ENCODE measurements at places on chromosomes 7 and 10.

GRCh38 chr10:48772059-48772458 is 87.4 kb downstream of the WDFY4 start:
- no peak for DNase-seq

- DNase-seq, result no peak
Measured at GRCh38 chr7:602341-603141, 82.9 kb upstream of the PDGFA start.

GRCh38 chr10:119370111-119370741 is 162.9 kb downstream of the GRK5 start:
- no peak for DNase-seq

DNA sequence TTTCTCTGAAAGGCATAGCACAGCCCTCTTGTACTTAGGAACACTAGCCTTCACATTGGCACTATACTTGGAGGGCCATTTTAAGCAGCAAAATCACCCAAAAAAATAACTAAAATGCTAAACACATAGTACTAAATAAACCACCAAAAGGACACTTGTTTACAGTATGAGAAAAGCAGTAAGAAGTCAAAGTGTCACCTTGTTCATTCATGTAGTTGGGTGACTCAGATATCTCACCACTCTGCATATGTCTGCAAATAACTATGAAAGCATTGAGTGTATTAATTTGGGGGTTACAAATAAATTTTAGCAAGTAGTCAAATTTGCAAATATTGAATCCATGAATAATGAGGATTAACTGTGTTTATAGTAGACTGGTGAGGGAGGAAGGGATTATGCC is 107.6 kb downstream of the ELAPOR2 start:
- DNase-seq, result no peak

DNA sequence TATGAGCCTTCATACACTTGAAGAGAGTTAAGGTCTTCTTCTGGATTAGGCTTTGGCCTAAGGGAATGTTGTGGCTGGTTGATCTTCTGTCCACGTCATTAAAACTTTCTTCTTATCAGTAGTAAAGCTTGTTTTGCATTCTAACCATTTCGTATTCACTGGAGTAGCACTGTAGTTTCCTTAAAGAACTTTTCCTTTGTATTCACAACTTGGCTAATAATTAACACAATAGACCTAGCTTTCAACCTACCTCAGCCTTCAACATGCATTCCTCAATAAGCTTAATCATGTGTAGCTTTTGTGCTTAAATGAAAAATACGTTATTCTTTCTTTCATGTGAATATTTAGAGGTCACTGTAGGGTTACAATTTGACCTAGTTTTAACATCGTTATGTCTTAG is 42.8 kb downstream of the AKR1C8 start:
- DNase-seq, result no peak

DNA sequence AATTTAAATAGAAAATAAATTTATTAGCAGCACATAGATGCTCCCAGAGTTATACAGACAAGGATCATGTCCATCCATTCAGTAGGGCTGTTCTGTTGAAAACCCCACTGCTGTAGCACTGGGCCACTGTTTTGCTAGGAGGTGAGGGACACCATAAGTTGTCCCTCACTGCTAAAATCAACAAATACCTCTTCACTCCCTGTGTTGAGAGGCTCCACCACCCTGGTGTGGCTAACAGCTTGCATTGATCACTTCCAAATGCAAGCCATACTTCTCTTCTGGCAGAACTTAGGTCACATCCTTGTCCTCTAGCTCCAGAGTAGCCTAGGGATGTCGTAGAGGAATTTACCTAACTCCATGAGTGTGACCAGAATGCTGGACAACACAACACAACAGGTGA is 55.4 kb downstream of the MDFIC start:
- DNase-seq, result no peak

DNA sequence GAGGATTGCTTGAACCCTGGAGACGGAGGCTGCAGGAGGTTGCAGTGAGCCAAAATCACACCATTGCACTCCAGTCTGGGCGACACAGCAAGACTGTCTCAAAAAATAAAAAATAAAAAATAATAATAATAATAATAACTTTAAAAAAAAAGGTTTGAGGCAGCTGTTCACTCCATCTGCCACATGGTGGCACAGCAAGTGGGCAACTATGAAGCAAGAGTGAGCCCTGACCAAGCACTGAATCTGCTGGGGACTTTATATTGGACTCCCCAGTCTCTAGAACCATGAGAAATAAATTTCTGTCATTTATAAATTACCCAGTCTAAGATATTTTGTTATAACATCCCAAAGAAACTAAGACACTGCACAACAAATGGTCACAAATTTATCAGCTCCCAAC is 14.6 kb upstream of the BRI3 start:
- no peak for DNase-seq

- no peak for DNase-seq
Measured at GRCh38 chr7:153951316-153951715, 100.9 kb upstream of the DPP6 start.

DNA sequence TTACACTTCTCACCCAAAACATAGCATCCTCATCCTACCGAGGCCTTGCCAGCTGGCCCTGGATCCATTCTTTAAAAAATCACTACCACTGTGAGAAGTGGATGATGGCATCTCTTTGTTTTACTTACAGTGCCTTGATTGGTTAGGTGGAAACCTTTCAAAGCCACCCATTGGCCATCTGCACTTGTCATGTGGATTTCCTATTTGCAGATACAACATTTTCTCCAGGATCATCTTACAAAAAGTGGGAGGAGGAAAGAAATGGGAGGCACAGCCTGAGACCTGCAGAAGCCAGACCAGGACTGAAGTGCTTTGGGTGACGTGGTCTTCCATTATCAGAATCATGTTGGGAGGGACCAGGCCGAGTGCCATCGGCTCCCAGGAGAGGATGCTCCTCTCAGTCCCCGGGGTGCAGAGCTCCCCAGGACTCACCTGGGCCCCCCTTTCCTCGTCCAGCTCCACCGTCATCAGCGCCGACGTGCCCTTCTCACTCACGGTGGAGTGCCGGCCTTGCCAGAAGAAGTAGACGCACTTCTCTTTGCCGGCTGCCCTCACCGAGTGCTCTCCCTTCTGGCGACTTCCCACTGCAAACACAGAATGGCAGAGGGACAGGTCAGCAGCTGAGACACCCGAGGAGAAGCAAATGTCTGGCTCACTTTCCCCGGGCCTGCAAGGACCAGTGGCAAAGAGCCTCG is 161.2 kb downstream of the SVIL start:
- DNase-seq, result no peak

GRCh38 chr7:115153769-115154477 is 232.0 kb downstream of the MDFIC start:
- no peak for DNase-seq

- no peak for DNase-seq
Measured at GRCh38 chr7:38465956-38466355, 165.2 kb downstream of the AMPH start.

- DNase-seq, result no peak
Measured at GRCh38 chr10:118680197-118680596, 74.6 kb downstream of the CACUL1 start.

DNA sequence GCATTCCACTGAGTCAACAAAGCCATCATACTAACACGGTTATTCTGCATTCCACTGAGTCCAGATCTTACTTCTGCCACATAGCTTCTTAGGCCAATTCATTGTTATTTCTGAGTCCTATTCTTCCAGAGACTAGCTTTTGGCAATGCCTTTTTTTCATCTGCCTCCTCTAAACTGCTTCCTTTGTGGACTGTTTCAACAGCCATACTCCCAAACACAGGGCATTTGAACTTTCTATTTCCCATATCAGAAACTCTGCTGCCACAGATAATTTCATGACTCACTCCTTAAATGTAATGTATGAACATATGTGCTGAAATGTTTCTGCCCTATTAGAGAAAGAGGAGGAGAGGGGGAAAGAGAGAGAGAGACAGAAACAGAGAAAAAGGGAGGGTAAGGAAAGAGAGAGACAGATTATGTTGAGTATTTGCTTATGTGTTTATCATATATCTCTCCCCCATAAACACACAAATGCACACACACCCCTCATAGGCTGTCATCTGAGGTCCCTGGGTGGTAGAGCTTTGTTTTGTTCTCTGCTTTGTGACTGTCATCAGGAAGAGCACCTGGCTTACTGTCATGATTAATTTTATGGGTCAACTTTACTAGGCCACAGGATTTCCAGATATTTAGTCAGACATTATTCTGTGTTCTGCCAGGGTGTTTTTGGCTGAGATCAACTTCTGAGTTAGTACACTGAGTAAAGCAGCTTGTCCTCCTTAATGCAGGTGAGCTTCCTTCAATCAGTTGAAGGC is 308.0 kb upstream of the KCND2 start:
- DNase-seq, result no peak

DNA sequence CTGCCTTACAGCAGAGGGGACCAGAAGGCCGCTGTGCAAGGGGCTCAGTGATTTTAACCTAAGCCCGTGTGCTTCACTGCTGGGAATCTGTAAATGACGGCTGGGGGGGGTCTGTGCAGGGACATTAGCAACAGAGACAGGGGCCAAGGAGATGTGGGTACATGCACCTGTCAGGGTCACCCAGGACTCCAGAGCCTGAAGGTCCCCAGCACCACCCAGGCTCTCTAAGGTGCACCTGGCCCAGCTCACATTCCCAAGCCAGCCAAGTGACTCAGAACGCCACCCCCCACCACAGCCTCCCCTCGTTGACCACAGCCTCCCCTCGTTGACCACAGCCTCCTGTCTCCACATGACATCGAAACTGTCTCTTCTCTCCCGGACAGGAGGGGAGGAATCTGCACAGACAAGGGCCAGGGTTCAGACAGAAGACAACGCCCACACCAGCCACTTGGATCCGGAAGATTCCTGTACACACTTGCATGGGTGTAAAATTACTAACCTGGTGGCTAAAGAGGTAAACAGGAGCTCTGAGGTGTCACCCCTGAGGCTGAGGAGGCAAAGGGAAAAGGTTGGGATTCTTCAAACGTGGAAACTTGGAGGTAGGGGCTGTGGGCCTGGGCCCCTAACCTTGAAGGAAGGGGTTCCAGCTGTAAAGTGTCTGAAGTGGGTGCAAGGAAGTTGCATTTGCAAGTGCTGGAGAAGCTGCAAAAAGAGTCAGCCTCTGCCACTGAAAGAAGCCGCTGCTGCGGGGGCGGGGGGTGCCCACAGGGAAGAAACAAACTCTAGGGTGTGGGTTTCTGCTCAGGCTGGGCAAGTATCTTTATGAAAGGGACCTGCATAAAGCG is 27.0 kb downstream of the CALML3 start:
- no peak for DNase-seq

GRCh38 chr7:1814089-1814811 is 144.2 kb downstream of the ELFN1 start:
- no peak for DNase-seq

DNA sequence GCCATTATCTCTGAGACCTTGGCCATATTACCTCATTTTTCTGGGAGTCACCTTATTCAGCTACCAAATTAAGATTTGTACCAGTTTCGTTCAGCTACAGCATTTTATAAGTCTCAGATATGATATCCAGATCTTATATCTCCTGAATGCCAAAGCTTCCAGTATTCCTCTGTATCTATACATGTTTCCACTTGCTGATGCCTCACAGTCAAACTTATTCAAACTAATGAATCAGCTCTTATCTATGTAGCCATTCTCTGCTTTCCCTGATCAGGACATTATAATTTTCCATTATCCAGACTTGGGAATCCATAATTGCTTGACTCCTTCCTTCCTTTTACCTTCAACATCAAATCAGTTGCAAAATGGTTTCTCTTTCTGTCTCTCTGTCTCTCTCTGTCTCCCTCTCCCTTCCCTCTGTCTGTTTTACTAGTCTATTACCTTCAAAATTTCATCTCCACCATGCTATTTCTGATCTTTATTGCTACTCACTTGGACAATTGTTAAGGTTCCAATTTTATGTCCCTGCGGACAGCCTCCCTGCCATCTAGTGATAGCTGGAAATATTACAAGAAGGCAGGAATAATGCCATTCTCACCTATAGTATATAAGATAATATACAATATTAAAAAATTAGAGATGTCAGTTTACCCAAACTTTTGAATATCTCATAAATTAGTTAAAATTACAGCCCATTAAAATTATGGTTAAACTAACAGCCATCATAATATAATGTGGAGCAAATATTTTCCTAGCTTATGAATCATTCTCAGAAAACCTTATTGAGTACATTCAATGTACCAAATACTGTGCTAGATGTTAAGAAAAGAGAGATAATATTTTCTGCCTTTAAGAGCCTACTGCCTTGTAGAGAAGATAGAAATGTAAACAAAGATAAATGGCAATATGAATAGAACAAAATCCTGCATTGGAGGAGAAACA is 89.8 kb downstream of the PCLO start:
- DNase-seq, result no peak

- no peak for DNase-seq
Measured at GRCh38 chr7:26102176-26102575, 49.8 kb upstream of the NFE2L3 start.

DNA sequence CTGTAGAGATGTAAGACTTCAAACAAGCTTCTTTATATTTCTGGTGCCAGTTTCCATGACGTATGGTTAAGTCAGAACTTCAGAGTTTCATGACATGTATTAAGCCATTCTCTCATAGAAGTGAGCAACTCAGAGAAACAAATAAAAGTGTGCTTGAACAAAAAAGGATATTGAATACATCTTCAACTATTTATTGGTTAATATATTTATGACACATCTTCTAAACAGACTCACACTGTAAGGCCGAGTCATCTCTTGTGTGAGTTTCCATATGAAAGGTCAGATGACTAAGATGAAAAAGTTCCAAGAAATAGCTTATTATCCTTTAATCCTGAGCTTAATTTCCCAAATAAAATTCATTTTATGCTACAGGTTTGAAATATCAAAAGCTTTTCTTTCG is 105.5 kb upstream of the CSTF2T start:
- no peak for DNase-seq

DNA sequence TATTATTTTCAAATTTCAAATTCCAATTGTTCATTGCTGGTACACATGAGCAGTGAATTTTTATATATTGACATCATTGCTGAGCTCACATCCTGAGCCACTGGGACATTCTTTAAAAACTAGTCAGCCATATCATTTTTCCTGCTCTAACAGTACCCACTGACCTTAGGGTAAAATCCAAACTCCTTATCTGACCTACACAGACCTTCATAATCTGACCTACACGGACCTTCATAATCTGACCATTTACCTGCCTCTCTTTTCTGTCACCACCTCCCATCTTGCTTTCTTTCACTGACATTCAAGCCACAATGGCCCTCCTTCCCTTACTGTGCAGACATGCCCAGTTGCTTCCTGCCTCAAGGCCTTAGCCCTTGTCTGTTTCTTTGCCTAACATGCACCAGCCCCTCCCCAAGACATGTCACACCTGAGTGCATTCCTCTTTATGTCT is 16.1 kb upstream of the CUZD1 start:
- DNase-seq, result no peak

- no peak for DNase-seq
Measured at GRCh38 chr10:44044549-44044948, 340.3 kb downstream of the CXCL12 start.

- DNase-seq, result no peak
Measured at GRCh38 chr10:91150631-91151030, 69.8 kb upstream of the PCGF5 start.

GRCh38 chr7:120402079-120402767 is 129.2 kb downstream of the KCND2 start:
- DNase-seq, result no peak

All from activated T-helper 1 cell treated with Interleukin-2 at 50 U/mL for 16 hours (primary cell).